ENCODE measurements at places on chromosomes 1 and 21.

DNA sequence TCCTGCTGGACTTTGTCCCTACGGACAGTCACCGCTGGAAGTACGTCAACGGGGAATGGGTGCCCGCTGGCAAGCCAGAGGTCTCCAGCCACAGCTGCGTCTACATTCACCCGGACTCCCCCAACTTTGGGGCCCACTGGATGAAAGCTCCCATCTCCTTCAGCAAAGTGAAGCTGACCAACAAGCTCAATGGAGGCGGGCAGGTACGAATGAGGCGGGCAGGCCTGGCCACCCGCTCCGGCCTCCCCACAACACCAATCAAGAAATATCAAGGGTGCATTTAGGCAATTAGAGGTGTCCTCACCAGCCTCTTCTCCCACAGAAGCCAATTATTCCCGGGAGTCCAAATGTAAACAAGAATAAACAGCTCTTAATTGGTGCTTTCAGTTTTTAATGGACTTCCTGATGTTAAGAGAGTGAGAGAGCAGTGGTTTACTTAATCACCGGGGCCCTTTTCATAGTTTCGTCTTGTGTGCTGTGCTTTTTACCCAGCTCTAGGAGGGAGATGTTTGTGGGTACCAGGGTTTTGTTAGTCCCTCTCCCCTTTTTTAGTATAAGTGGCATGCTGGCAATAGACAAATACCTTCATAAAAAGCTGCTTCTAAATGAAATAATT, 10.7 kb downstream of the TBX19 start:
- DNase-seq, result no peak

DNA sequence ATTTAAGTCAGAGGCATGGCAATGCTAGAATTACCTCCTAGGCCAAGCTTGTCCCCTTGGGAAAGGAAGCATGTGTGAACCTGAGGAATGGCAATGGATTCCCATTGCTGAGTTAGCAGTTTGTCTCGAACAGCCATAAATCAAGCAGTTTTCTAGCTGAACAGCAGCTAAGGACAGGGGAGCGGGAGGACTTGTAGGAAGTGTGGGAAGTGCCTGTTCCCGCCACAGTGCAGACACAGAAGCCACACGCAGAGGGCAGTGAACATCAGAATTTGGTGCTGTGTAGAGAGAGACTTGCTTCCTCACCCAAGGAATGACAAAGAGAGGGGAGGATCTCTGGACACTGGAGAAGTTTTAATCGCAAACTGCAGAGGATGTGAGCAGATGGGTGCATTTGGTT, 3.8 kb downstream of the PHGDH start:
- no peak for DNase-seq

DNA sequence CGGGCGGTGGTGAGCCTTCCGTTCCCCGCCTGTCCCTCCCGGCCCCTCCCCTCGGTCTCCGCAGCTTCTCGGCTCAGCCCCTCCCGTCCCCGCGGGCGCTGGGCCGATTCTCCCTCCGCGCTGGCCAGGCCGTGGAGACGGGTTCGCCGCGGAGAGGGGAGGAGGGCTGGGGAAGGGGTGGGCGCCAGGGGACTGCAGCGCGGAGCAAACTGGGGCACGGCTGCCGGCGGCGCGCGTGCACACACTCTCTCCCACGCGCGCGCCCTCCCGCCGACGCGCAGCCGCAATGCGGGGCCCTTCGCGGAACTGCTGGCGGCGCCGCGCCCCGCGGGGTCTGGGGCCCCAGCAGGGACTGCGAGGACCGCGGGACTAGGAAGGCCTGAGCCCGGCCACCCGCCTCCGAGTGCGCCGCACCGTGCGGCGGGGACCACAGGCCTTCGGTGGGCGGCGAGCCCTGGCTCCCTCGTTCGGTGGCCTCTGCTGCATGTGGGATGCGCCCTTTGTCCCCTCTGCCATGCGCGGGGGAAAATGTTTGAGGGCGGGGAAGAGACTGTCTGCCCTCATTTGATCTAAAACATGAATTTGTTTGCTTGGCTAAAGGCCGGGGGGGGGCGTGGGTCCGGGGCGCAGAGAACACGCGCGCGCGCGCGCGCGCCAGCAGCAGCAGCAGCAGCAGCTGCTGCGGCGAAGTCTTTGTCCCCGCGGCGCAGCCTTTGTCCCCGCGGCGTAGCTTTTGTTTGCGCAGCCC, 90.7 kb upstream of the VAMP3 start:
- peak; percentile 43 for DNase-seq

DNA sequence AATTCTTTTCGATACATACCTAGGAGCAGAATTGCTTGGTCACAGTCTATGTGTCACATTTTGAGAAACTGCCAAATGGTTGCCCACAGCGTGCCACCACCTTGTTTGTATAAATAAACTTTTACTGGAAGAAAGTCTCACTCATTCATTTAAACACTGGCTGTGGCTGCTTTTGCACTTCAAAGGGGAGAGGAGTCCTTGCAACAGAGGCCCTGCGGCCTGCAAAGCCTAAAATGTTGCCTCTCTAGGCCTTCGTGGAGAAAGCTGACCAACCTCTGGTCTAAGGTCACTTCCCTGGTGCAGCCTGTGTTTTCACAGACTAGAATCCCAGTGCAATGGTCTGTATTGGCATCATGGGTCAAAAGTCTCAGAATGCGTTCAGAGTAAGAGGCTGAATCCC, 8.3 kb downstream of the RIPK4 start:
- DNase-seq, result no peak

- no peak for DNase-seq
Measured at GRCh38 chr1:153959454-153959853, 1.0 kb upstream of the CRTC2 start.

GRCh38 chr21:36199021-36199420, 42.4 kb downstream of the DOP1B start:
- DNase-seq, result no peak

DNA sequence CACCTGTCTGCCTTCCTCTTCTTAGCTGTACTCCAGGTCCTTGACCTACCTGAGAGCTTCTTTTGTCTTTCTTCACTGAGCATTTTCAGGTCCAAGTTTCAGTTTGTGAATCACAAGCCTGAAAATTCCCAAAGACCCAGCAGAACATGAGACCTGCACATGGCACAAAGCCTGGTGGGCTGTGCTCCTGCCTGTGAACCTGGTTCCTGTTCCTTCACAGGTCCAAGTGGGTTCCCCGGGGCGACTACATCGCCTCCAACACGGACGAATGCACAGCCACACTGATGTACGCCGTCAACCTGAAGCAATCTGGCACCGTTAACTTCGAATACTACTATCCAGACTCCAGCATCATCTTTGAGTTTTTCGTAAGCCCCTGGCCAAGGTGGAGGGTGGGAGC, 42.1 kb upstream of the SARS1 start:
- DNase-seq, result no peak

DNA sequence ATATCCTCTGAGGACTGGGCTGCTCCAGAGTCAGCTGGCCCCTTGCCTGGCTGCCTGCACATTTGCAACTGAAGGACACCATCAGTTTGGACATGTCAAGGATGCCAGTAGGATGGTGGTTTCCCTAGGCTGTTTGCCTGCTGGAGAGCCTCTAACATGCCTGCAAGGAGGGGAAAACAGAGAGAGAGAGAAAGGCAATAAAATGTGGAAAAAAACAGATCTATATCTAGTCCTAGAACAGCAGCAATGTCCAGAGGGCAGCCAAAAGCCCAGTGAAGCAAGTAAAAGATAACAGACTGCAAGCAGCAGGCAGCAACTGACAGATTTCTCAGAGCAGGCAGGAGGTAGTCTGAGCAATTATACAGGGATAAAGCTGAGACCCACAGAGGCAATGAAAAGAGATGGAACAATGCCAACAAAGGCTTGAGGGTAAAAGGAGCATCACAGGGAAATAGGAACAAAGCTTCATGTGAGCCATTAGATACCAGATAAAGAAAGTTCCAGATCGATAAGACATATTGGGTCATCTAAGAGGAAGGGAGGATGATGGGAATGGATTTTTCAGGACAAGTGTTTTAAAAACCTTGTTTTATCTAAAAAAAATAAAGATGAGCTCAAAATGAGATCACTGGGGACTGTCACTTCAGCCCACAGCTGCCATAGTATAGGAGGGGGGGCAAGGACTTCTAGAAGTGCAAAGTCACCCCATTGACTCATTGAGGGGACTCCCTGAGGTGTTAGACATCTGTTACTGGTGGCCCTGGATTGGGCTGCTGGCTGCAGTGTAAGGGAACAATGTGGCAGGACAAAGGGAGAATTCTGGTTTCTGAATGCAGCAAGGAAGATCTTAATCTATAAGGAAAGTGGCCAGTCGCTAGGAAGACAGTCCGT, 38.6 kb upstream of the GADD45A start:
- no peak for DNase-seq

DNA sequence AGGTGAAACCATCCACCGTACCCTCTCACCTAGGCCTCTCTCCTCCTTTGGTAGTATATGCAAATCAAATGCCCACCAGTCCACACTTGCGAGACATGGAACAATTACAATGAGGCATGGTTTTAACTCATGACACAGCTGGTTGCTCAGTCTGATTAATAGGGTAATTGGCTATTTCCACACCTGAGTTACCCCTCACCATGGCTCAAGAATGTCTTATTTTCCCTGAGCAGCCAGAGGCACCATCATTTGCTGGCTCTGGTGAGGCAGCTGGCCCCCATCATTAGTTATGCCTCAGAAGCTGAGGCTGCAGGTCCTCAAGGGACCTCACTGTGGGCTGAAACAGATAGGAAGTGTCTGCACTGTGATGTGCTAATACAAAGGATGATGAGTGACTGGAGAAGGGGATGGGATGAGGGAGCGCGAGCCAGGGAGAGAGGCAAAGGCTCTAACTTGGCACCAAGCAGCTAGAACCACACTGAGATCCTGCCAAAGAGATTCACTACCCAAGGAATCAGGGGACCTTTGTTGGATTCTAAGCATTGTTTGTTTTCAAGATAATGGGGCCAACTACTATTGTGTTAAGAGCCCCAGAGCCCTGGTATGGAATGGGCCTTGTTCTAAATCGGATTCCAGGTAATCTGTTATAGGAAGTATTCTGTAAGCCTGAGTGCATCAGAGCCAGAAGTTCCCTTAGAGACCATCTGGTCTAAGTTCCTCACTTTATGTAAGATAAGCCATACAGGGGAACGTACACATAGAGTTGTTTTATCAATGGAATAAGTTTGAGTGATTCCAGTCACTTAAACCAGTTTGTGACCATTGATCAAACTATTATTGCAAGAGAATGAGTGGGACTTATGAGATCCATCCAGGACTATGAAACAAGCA, 80.0 kb upstream of the CNTN2 start:
- no peak for DNase-seq

GRCh38 chr21:24204641-24205040, 1402.6 kb downstream of the MRPL39 start:
- DNase-seq, result no peak

- no peak for DNase-seq
Measured at GRCh38 chr1:115877511-115877910, 36.6 kb upstream of the NHLH2 start.

- no peak for DNase-seq
Measured at GRCh38 chr1:169078163-169078883, 28.2 kb upstream of the ATP1B1 start.

- DNase-seq, result no peak
Measured at GRCh38 chr21:31191553-31191952, 152.5 kb downstream of the TIAM1 start.

GRCh38 chr1:106289265-106289928, 767.1 kb upstream of the PRMT6 start:
- no peak for DNase-seq

DNA sequence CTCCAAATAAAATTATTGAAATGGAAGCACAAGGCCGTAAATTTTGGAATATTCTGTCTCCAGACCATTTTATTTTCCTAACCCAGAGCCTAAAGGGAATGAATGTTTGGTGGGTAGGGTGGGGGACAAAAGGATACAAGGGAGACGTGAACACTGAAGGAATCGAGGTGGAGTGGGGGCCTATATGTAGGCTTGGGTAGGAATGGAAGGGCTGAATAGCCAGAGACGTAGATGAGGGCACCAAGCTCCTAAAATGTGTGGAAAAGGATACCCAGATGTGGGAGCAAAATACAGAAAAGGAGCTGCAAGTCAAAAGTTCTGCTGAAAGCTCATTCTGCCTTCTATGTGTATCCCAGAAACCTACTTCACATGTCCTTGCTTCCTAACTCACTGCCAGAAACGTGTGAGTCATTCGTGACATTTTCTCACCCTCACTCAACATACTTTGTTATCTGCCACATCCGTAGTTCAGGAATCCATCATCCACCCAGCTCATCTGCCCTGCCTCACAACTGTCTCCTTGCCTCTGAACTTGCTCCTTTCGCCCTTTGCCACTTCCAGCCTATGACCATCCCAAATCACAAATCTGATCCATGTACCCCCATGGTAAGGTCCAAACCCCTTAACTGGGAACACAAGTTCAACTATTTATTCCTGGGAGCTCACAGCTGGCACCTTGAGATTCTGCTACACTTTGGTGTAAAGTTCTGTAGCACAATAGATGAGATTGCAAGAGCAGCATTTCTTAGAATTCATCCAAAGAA, 84.1 kb upstream of the PRDX6 start:
- no peak for DNase-seq

DNA sequence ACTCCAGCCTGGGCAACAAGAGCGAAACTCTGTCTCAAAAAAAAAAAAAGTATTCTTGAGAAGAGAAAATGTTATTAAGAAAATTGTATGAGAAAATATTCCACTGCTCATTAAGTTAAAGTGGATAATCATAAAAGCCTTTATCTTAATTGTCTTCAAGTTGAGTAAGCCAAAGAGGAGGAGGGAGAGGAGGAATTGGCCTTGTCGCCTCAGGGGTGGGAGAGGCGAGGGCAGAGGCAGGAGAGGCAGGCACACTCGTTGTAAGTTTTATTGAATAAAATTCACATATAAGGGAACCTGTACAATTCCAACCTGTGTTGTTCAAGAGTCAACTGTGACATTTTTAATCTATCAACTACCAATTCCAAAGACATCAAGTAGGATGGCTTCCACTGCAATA, 820.3 kb downstream of the USP25 start:
- DNase-seq, result no peak

GRCh38 chr21:25507522-25507921, 99.8 kb downstream of the MRPL39 start:
- DNase-seq, result no peak

DNA sequence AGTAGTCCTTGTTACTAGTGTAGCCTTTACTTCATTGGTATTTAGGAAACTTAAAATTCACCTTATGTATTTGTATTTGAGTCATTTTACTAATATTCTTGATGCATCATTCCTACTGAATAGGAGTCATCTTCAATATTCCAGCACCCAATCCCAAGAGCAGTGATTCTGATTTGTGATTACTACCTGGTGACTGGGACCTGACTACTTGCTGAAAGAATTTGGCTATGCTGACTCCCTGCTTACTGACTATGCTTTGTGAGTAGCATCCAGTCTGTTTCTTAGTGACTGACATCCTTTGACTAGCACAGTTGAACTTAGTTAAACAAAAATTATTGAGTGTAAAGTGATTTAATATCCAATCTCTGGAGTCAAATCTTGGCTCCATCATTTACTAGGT, 129.9 kb upstream of the NEGR1 start:
- no peak for DNase-seq

- DNase-seq, result no peak
Measured at GRCh38 chr1:157101149-157101548, 1.5 kb upstream of the ETV3L start.

GRCh38 chr1:119475866-119476439, 31.1 kb upstream of the HSD3B1 start:
- peak; percentile 13 for DNase-seq

Measured in stimulated activated naive CD8-positive, alpha-beta T cell treated with anti-CD3 and anti-CD28 coated beads, Interleukin-15, Interleukin-2, amounts not matched to agents 100 U/mL and 50 U/mL, for 24 hours (primary cell).